Activated CD8-positive, alpha-beta memory T cell treated with anti-CD3 and anti-CD28 coated beads, Interleukin-2, amount 50 U/mL, for 4 hours (primary cell): ENCODE measurements at places on chromosomes 2 and 18.
A peak's percentile ranks its signal among the peaks of the same experiment; 100 is the strongest.

DNA sequence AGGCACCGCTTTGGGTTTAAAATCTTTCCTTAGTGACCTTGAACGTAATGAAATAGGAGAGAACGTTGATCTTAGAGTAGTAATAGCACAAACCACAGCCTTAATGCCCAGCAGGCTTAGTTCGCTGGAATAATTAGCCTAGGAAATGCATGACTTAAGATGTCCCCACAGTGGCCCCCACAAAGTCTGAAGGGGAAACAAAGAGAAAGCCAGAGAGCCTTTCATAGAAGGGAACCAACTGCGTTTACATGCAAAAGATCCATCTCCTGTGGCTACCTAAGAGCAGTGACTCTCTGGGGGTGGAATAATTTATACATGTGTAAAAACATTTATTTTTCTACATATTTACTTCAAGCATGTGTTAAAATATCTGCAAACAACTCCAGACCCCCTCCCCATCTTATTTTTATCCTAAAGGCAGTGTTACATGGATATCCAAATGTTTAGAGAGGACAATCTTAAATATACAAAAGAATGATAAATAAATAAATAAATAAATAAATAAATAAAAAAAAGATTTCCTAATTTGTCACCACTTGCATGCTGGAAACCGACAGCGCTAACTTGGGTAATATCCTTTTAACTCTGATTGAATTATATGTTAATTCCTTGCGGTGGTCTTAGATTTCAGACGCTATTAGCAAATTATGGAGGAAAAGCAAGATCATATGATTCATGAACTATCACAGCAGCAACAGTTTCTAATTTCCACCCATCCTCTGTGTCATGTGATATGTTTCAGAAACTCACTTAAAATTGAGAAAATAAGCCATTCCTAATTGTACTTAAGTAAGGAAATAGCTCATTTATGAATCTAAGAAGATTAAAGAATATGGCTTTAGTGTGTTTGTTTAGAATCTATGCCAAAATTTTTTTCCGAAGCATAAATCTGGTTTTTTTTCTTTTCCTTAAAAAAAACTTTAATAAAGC lies 23.4 kb upstream of the CYP1B1 start:
- DNase-seq: no peak

- no peak for DNase-seq
Measured at GRCh38 chr2:604385-604784, 72.8 kb downstream of the TMEM18 start.

DNA sequence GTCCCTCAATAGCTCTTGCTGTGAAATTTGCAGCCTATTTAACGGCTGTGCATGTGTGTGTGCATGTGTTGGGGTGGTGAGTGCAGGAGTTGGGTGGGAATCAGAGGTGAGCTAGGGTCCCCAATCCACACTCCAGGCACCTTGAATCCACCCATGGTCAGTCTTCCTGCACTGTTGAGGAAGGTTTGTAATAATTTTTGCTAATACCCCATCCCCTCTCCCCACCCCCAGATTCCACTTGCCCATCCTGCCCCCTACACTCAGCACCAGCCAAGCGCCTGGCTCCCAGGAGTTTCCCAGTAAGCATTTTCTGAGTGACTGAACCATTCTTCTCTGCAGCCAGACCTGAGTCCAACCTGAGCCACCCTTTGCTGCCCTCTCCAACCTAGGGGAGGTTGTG lies 208.4 kb upstream of the RAB12 start:
- no peak for DNase-seq

DNA sequence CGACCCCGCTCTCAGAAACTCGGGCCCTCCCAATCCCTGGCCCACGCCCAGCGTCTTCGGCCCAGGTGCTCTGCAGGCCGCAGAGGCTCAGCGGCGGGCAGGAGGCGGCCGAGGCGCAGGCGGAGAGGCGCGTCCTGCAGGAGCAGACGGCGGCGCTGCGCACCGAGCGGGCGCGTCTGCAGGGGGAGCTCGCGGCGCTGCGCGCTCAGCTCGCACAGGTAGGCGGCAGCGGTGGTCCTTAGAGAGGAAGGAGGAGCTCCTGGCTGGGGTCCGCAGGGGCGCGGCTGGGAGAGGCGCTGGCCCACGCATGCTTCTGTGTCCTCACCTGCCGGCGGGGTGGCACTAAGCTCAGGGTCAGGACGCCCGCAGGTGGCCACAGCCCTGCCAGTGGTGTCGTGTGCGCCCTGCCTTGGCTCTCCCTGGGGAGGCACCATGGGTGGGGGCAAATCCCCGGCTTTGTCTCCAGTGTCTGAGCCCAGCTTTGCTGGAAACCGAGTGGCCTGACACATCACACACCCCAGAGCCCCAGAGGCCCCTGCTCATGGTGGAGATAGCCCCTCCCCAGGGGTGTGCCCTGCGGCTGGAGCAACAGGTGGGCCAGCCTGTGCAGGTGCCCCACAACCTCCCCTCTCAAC lies 14.9 kb upstream of the SNED1 start:
- peak; percentile 64 for DNase-seq

GRCh38 chr18:35478520-35479435 lies 19.0 kb downstream of the INO80C start:
- no peak for DNase-seq
